ENCODE measurements at places on chromosomes 16 and 17. TPM values are rescaled to one million over a fixed set of nuclear protein-coding genes. Genes with fewer than 3 reads are reported as not detected.

The ADAM11 gene
- total RNA-seq, result 1.6 TPM

- no peak for DNase-seq
These were observed 23.7 kb downstream of the IST1 start for GRCh38 chr16:71919035-71919434.

- no peak for DNase-seq
These were observed 23.8 kb downstream of the TBC1D3B start for GRCh38 chr17:36152639-36153120.

The PKMYT1 gene
- 7.3 TPM for total RNA-seq

DNA sequence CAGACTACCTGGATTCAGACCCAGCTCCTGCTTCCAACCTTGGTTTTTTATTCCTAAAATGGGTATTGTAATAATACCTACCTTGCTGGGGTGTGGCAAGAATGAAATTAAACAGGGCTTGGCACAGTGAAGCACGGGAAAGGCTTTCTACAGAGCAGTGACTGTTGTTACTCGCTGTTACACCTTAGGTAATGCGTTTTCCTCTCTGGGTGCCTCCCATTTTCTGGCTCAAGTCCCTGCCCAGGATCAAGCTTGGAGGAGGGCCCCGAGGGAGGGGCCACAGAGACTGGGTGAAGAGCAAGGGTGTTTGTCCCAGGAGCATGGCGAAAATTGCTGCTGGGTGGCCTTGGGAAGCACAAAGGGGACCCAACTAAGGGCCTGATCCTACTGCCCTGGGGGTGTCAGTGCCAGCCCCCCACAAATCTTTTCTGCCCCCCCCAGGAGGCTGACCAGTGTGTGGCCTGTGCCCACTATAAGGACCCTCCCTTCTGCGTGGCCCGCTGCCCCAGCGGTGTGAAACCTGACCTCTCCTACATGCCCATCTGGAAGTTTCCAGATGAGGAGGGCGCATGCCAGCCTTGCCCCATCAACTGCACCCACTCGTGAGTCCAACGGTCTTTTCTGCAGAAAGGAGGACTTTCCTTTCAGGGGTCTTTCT, 13.3 kb downstream of the MIEN1 start:
- no peak for DNase-seq

The GSG1L gene
- total RNA-seq, result not detected

GRCh38 chr16:54174750-54175149, 111.8 kb downstream of the IRX3 start:
- no peak for DNase-seq

GRCh38 chr16:53465606-53466280, 31.5 kb downstream of the RBL2 start:
- peak; percentile 31 for DNase-seq

Data from hematopoietic multipotent progenitor cell (in vitro differentiated cells).